ENCODE measurements at places on chromosomes 16 and 17.

- no peak for DNase-seq
Observed at GRCh38 chr17:69535016-69535570, 120.6 kb downstream of the MAP2K6 start.

GRCh38 chr16:19844945-19845641, 39.6 kb downstream of the GPRC5B start:
- DNase-seq: no peak

DNA sequence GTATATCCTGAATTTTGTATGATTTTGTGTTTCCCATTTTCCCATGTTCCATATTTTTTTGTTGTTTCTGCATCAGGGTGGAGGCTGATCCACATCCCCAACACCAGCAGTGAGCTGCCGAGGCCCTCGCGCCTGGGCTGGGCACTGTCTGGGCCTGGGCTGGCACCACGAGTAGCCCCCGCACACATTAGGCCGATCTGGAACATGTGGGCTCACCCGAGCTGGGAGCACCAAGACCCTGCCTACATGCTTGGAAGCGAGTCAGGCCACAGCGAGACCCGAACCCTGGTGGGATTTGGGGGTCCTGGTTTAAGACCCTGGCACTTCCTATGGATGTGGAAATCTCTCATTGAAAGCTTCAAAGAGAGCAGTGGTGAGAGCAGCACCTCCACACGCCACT, 8.5 kb downstream of the KCTD5 start:
- no peak for DNase-seq

- DNase-seq: peak; percentile 48
Observed at GRCh38 chr16:3461151-3461550, 17.7 kb downstream of the NAA60 start.

GRCh38 chr17:80899402-80900268, 92.0 kb upstream of the CHMP6 start:
- DNase-seq: peak; percentile 76

GRCh38 chr17:45743626-45744326, 40.3 kb upstream of the CRHR1 start:
- DNase-seq: no peak

GRCh38 chr16:63461248-63461841, 1425.1 kb upstream of the CDH8 start:
- no peak for DNase-seq

GRCh38 chr17:1001640-1002411, 4.9 kb downstream of the TIMM22 start:
- DNase-seq: no peak

DNA sequence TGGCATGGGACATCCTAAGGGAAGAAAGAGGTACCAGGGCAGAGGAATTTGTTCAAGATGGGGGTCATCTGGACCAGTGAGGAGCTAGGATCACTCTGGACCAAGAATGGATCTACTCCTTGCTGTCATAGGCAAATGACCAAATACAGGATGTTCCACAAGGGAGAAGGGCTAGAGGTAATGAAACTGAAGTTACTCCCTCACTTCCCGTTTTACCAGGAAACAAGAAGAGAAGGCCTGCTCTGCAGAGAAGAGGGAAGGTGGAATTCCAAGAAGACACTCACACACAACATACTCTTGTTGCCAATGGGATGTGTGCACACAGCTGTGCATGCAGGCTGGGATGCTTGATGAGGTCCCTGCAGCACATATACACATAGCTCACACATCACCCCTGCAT, 38.6 kb downstream of the NEUROD2 start:
- no peak for DNase-seq

DNA sequence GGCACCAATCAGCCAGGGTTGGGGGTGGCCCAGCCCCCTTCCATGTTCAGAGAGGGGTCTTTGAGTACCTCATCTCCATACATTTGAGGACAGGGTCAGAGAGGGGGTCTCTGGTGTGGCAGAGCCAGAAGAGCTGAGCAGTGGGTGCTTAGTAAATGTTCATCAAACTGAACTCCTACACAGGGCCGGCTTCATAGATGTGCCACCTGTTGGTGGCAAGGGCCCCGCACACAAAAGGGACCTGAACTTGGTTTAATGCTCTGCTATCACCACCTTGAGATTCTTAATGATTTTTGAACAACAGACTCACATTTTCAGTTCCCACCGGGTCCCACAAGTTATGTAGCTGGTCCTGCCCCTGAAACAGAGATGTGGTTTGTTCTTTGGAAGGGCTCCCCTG, 9.0 kb upstream of the C1QL1 start:
- no peak for DNase-seq

- DNase-seq: no peak
Observed at GRCh38 chr16:54286090-54286365, 559 bp downstream of the IRX3 start.

- DNase-seq: no peak
Observed at GRCh38 chr17:57970710-57971109, 15.5 kb upstream of the CUEDC1 start.

DNA sequence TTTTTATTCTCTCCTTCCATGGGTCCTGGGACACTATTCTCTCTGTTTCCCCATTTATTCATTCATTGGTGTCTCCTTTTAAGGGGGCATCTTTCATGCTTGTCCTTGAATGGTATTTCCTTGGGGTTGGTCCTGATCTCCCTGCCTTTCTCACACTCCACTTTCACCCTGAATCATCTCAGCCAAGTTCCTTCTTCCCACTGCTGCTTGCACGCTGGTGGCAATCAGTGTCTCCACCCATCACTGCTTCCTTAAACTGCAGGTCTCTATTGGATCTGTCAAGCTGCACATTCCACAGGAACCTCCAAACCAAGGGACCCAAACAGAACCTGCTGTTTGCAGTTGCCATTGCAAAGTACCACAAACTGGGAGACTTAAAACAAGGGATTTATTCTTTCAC, 89.3 kb upstream of the SDK2 start:
- DNase-seq: no peak

DNA sequence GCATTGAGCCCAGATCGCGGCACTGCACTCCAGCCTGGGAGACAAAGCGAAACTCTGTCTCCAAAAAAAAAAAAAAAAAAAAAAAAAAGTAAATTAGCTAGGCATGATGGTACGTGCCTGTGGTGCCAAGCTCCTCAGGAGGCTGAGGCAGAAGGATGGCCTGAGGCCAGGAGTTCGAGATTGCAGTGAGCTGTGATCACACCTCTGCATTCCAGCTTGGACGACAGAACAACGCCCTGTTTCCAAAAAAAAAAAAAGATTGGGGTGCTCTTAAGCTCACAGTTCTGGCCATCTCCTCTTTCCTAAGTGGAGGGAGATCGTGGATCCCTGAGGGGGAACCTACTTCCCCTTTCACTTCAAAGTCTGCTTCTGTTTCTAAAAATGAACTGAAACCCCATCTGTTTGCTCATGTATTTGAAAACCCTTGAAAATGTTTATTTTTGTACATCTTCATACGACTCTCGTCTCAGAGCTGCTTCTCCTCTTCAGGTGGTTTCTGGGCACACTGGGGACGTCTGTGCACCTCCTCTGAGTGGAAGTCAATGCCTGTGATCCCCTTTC, 138.8 kb downstream of the PRKCA start:
- peak; percentile 79 for DNase-seq
